ENCODE measurements at places on chromosomes 3 and 15.

- no peak for DNase-seq
Observed at GRCh38 chr3:4852780-4853748, 126.2 kb upstream of the BHLHE40 start.

DNA sequence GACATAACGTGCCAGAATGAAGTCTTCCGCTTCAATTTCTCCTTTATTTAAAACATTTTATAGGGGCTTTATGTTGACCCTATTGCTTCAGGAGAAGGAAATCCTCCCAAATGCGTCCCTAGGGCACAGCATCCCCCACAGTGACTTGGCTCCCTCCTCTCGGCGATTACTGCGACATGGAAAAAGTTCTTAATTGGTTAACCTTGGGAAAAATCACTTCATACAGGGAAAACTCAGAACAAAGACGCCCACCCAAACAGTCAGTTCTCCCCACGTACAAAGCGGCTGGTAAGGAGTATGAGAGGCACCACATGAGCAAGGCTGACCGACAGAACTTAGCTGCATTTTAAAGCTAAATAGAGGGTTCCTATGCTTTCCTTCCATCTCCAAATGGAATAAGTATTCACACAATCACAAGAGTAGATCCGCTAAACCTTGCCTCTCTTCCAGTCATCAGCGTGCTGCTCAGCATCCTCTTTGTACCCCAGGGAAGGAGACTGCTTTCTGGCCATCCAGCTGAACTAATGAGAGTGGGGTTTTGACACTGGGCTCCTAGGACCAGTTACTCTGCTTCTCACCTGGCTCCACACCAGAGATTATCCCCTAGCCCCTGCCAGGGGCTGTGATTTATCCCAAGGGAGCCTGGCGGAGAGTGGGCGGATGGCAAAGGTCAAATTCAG lies 415.3 kb upstream of the WNT5A start:
- DNase-seq: no peak

- no peak for DNase-seq
Observed at GRCh38 chr3:50147447-50147846, 7.7 kb upstream of the SEMA3F start.

GRCh38 chr15:51758645-51759044 lies 7.2 kb downstream of the TMOD2 start:
- DNase-seq: no peak

DNA sequence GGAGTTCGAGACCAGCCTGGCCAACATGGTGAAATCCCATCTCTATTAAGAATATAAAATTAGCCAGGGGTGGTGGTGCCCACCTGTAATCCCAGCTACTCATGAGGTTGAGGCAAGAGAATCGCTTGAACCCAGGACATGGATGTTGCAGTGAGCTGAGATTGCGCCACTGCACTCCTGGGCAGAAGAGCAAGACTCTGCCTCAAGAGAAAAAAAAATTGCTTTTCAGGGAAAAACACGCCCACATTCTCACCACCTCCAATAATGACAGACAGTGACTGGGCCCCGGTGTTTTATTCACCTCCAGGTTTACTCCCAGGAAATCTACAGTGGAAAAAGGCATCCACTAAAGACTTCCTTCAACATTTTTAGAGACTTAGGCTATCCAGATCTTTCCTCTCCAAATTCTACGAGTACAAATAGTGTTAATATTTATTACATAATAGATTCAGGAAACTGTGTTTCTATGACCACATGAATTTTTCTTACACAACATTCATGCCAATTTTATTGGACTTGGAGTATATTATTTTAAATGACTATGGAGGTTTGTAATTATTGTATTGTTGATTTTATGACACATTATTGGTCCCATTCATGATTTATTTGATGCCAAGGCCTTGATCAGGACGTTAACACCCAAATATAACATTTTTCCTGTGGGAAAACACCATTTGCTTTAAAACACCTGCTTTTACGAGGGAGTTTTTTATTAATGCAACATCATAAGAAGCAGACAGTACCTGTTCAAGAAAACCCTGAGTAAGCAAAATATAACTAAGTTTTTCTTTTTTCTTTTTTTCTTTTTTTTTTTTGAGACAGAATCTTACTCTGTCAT lies 26.6 kb downstream of the IGF2BP2 start:
- no peak for DNase-seq

- DNase-seq: no peak
Observed at GRCh38 chr15:62068071-62068809, 1.5 kb downstream of the C2CD4A start.

DNA sequence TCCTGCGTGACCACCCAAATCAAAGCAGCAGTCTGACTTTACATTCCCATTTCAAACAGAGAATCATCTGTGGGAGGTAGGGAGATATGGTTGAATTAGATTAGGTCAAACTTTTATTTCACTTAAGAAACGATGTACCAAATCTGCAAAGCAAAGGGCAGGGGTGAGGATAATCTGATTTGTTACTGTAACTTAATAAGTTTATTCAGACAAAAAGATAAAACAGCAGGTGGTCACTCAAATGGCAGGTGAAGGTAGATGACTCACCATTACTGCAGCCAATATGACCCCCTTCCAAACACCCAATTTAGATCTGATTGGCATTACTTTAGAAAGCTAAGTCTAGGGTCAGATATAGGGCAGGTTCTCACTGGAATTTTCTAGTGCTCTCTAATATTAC lies 651.0 kb upstream of the NAALADL2 start:
- DNase-seq: no peak

DNA sequence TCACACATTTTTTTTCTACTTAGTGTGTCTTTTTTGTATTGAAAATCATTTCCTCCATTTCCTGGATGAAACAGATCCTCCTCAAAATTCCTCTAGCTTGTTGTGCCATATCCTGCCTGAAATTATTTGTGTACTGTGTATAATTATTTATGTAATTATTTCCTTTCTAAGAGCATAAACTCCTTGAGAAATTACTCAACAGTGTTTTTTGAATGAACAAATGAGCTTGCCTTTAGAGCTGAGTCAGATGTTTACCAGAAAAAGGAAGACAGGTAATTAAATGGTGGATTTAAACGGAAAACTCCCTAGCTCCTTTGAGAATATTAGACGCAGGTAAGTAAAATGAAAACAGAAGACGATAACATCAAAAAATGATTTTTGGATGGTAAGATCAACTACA lies 13.2 kb upstream of the SECISBP2L start:
- DNase-seq: no peak
